ENCODE measurements at places on chromosomes 3 and 15.

DNA sequence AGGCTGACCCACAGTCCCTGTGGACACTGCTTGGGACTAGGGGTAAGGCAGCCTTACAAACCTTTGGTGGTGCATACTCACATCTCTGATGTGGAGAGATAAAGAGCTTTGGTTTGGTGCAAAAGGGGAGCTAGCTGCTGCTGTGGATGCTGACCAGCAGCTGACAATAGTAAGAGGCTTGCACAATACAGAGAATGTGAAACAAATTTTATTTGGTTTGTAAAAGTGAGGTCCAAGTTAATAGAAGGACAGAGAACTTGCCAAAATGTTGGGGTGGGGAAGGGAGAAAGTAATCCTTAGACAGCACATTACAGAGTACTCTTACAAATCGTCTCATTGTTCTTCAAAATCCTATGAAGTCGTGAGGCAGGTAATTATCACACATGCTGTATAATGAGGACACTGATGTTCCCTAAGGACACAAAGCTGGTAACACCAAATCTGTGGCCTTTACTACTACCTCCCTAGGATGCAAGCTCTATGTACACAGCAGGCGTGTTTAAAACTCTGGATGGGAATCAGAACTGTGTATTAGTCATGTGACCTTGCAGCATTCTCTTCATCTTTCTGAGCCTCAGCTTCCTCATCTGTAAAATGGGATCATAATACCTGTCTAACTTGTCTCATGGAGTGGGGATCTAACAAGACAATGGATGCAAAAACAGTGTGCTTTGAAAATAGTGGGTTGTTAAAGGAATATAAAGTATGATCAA lies 21.6 kb downstream of the ARHGAP31 start:
- no peak for DNase-seq

GRCh38 chr15:101394056-101394630 lies 95.4 kb downstream of the PCSK6 start:
- no peak for DNase-seq

- no peak for DNase-seq
These were observed 245.9 kb upstream of the TOPAZ1 start for GRCh38 chr3:43995547-43996378.

GRCh38 chr3:159169828-159170227 lies 368.0 kb downstream of the MFSD1 start:
- DNase-seq = no peak

- no peak for DNase-seq
These were observed 403.2 kb downstream of the NR2F2 start for GRCh38 chr15:96733721-96734120.

Measured in OCI-M1 (cell line).